ENCODE measurements at places on chromosomes 1 and 21. TPM values are rescaled to one million over a fixed set of nuclear protein-coding genes. Genes with fewer than 3 reads are reported as not detected.

DNA sequence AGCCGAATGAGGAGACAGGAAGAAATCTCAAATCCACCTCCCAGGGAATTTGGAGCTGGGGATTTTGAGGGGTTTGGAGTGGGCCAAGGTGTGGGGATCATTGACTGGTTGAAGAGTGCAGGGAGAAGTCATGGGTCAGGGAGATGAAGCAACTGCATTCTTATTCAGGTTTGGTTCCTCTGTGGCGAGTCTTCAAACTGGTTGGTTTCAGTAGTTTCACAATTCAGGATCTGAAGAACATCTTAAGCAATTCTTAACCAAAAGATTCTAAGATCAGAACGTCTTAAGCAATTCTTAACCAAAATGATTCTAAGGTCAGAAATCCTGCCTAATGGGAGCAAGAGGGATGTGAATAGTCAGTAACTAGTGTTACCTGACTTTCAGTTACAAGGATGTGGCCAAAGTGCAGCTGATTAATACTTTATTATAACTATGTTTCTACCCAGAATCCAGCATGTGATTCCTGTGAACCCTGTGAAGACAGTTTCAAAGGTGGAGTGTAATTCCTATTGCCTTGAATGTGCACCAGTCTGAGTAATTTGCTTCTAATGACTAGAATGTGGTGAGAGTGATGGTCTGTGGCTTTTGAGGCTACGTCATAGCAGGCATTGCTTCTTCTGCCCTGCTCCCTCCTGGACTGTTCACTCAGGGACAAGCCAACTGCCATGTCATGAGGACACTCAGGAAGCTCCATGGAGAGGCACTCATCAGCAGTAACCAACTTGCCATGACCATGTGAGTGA is 61.2 kb downstream of the OLFML3 start:
- no peak for DNase-seq

The HES3 gene
- not detected for total RNA-seq

DNA sequence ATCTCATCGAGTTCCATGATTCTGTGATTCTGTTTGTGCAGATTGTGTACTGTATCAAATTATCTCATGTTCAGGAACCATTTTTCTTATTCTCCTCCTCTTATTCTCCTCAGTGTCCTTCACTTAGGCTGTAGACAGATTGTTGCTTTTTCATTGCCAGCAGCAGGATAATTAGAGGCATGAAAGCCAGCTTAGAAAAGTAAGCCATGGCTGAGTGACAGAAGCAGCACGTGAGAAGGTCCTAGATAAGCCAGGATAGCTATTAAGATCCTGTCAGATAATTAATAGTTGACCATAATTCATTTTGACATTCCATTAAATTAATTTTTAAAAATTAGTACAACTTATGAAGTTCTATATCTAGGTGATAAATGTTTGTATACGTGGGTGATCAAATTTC is 60.8 kb upstream of the PRKACB start:
- DNase-seq = no peak

- DNase-seq = no peak
Measured at GRCh38 chr1:236451796-236452373, 57.8 kb downstream of the EDARADD start.

- no peak for DNase-seq
Measured at GRCh38 chr1:23814016-23814415, 11.2 kb downstream of the HMGCL start.

GRCh38 chr1:59345221-59345620 is 48.3 kb downstream of the FGGY start:
- DNase-seq = no peak

DNA sequence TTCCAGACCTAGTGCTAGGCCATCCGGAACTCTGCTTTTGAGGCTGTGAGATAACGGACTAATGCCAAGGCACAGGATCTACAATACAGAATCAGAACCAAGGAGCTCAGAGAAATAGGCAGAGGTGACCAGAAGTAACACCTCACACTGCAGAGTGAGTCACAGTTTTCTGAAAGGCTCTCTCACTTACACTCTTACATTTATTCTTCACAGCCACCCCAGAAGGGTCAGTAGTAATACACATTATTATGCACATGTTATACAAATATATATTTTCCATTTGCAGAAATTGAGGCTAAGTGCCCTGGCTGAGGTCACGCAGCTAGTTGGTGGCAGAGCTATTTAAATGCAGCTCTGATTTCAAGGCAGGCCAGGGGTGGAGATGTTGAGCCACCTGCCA is 542.5 kb downstream of the OMA1 start:
- DNase-seq = no peak
